ENCODE measurements at places on chromosomes 3 and 15. TPM values are rescaled to one million over a fixed set of nuclear protein-coding genes. Genes with fewer than 3 reads are reported as not detected.

- no peaks in the 10 kb centered on the region for H3K4me1 ChIP-seq
- no peaks in the 10 kb centered on the region for H3K36me3 ChIP-seq
- no peaks in the 10 kb centered on the region for H3K27me3 ChIP-seq
- no peak for DNase-seq
- no peak overlapping the region for H3K4me3 ChIP-seq
Measured at GRCh38 chr3:169627789-169628188, 35.7 kb downstream of the MECOM start.

DNA sequence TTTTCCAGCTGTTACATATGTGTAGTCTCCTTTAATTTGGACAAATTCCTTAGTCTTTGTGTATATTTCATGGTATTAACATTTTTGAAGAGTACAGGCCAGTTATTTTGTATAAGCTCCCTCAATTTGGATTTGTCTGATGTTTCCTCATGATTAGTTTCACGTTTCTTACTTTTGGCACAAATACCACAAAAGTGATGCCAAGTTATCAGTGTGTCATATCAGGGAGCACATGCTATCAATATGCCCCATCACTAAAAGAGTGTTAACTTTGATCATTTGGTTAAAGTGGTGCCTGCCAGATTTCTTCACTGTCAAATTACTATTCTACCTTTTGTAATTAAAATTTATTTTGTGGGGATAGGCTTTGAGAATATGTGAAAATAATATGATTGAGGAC is 14.6 kb downstream of the PCNP start:
- no peaks in the 10 kb centered on the region for H3K4me1 ChIP-seq
- H3K4me3 ChIP-seq = no peak overlapping the region
- no peak overlapping the region for H3K27ac ChIP-seq
- H3K36me3 ChIP-seq = peaks cover 19% of the 10 kb centered on the region
- DNase-seq = no peak
- H3K27me3 ChIP-seq = no peaks in the 10 kb centered on the region

DNA sequence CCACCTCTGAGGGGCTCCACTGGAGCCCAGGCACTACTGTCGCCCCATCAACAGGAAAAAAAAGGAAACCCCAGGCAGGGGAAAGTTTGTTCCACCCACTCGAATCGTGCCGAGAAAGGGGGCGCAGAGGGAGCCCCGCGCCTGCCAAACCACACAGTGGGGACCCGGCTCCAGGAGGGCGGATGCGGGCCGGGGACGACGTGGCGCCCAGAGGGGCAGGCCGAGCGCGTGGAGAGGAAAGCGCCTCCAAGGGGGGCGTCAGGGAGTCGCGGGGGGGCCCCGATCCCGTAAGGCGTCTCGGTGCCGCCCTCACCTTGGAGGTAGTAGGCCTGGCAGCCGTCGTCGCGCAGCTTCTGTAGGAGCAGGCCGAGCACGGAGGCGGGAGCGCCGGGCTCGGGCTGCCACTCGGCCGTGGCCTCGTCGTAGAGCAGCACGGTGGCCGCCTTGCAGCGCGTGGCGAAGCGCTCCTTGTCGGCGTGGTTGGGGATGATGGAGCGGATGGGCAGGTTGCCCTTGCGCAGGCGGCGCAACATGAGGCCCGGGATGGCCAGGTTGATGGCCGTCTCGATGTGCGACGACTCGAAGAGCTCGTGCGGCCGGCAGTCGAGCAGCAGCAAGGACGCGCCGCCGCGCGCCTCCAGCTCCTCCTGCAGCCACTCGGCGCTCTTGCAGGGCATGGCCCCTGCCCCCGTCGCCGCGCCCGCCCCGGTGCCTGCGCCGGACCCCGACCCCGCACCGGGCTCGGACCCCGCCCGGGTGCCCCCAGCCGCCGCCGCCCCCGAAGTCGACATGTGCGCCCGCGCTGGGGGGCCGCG is 627 bp downstream of the DUSP7 start:
- H3K4me3 ChIP-seq = peak overlapping the region; percentile 97
- H3K27ac ChIP-seq = peak overlapping the region; percentile 99
- no peaks in the 10 kb centered on the region for H3K27me3 ChIP-seq
- no peak for DNase-seq

DNA sequence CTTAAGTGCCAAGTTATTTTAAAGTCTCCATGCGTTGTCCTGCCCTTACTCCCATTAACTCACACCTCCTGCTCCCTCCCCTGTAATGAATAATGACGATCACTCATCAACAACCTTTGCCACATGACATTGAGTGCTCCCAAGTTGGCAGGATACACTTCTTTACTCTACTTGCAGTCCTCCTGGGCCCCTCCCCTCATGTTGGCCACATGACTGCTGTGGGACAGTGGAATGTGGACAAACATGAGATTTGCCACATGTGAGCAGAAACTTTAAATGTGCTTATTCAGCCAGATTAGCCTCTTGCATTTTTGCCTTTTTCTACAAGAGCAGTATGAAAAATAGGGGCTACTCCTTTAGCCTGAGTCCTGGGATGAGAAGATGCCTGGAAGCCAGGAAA is 167.9 kb downstream of the DCLK3 start:
- no peaks in the 10 kb centered on the region for H3K4me1 ChIP-seq
- no peak for DNase-seq
- no peaks in the 10 kb centered on the region for H3K27me3 ChIP-seq

DNA sequence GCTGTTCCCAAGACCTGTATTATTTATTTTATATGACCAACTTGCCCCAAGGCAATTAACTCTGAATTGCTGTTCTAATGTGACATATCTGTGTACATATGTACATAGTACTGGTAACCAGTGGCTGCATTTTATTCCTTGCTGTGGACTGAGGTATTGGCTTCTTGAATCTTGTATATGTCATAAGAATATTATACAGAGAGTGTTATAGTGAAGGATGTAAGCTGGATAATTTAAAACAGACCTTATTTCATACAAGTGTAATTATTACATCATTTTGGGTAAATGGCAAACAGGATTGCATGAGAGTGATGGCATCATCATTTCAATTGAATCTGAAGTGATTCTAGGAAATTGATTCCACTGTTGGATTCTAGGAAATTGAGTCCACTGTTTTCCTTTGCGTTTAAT is 32.9 kb downstream of the B3GALNT1 start:
- H3K27me3 ChIP-seq = no peaks in the 10 kb centered on the region
- no peaks in the 10 kb centered on the region for H3K36me3 ChIP-seq
- H3K27ac ChIP-seq = no peak overlapping the region
- peaks cover 15% of the 10 kb centered on the region for H3K4me1 ChIP-seq
- no peak overlapping the region for H3K4me3 ChIP-seq

Gene GNAT1
- polyA plus RNA-seq = not detected

Gene SCN11A
- 0.01 TPM for polyA plus RNA-seq

DNA sequence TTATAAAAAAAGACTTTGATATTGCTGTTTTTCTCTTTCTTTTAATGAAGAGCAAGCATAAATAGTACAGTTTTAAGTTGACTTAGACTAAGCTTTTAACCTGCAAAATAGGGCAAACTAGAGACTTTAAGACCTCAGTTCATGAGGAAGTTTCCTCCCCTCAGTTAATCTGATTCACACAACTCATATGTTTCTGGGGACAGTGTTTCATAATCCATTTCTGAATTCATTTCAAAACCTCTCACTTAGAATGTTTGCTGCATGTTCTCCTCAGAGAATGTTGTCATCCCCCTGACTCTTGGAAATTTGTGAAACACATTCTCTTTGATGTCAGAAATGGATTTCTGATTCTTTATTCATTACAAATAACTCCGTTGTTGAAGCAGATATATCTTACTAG is 79.3 kb upstream of the SKOR1 start:
- no peak overlapping the region for H3K4me3 ChIP-seq
- peaks cover 29% of the 10 kb centered on the region for H3K4me1 ChIP-seq
- no peaks in the 10 kb centered on the region for H3K36me3 ChIP-seq
- H3K27me3 ChIP-seq = no peaks in the 10 kb centered on the region
- DNase-seq = no peak

DNA sequence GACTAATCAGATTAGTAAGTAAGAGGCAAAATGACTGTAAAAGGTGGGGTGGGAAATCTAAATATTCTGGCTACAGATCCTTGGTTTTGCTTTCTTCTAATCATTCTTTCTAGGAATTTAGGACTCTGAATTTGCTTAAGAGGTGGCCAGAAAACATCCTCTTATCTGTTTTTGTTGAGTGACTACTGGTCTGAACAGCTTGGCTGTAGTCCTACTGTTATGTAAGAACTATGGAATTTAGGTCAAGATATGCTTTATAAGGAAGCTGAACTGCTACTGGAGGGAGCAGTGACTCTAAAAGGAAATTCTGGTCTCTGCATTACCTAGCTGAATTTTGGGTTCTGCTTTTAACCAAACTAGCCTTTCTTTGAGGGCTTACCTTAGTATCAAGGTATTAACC is 33.5 kb upstream of the CSPG5 start:
- no peaks in the 10 kb centered on the region for H3K27me3 ChIP-seq
- H3K36me3 ChIP-seq = peaks cover 14% of the 10 kb centered on the region
- H3K4me3 ChIP-seq = no peak overlapping the region
- H3K27ac ChIP-seq = no peak overlapping the region
- H3K4me1 ChIP-seq = peaks cover 9% of the 10 kb centered on the region

DNA sequence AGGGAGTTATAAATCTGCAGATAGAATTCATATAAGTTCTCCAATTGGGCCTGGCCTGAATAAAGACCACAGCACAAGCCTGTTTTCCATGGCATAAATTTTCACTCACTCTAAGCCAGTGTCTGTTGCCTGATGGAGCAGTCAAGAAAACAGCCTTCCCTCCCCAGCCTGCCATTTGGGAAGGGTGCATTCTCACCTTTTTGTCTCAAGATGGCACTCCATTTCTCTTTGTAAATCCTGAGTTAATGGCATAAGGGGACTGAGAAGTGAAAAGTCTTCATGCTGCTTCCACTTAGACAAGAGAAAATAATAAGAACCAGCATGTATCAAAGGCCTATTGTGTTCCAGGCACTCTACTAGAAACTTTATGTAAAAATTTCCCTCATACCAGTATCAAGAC is 115.6 kb upstream of the MANF start:
- no peak overlapping the region for H3K4me3 ChIP-seq
- no peaks in the 10 kb centered on the region for H3K27me3 ChIP-seq
- no peak for DNase-seq
- no peaks in the 10 kb centered on the region for H3K36me3 ChIP-seq
- H3K4me1 ChIP-seq = no peaks in the 10 kb centered on the region
- no peak overlapping the region for H3K27ac ChIP-seq

DNA sequence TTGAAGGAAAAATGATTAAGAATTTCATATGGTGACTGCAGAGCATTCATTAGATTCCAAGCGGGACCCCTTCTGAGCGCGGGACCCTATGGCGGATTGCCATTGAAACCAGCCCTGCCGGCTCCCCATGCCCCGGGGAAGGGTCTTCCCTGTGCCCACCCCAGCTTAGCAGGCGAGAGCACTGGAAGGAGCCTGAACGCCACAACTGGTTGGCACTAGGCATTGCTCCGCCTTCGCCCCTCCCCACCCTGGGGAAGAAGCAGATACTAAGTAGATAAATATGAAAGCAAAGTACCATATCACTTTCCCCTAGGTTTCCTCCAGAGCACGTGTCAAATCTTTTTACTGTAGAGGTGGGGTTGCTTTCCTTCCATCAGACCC is 70.7 kb downstream of the CYP19A1 start:
- DNase-seq = no peak
- H3K36me3 ChIP-seq = no peaks in the 10 kb centered on the region
- no peak overlapping the region for H3K4me3 ChIP-seq
- H3K4me1 ChIP-seq = no peaks in the 10 kb centered on the region
- peaks cover 51% of the 10 kb centered on the region for H3K27me3 ChIP-seq
- no peak overlapping the region for H3K27ac ChIP-seq

DNA sequence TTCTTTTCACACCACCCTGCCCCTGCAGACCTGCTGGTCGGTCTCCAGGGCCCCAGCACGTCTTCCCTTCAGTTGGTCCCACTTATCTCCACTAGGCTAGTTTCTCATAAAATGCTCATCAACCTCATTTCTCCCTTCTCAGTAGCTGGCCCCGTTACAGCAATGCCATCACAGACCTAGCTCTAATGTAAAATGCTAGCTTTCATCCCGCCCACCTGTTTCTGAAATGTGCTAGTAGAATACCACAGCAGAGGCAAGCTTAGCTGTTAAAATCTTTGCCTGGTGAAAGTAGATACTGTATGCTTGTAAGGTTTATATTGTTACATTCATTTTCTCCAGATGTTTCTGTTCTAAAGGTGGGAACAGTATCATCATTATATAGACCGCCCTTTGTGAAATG is 13.1 kb downstream of the MKRN2OS start:
- no peak overlapping the region for H3K27ac ChIP-seq
- no peaks in the 10 kb centered on the region for H3K27me3 ChIP-seq
- no peak for DNase-seq
- H3K36me3 ChIP-seq = peaks cover 19% of the 10 kb centered on the region
- peaks cover 7% of the 10 kb centered on the region for H3K4me1 ChIP-seq

DNA sequence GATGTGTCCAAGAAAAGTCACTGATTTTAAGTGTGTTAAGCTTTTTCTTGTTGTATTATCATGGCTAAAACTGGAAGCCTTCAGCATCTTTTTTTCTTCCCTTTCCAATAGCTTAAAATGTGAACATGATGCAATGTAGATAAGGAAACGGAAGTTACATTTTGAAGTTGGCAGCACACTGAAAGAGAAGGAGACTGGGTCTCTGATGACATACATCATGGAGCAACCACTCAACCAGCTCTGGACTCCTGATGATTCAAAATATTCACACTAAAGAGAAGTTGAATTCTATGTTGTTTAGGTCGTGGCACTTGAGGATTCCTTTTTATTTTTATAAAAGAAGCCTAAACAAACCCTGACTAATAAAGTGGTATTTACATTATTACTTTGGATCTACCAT is 488.3 kb upstream of the ALCAM start:
- H3K27ac ChIP-seq = no peak overlapping the region
- no peaks in the 10 kb centered on the region for H3K4me1 ChIP-seq
- H3K36me3 ChIP-seq = no peaks in the 10 kb centered on the region
- no peak overlapping the region for H3K4me3 ChIP-seq
